ENCODE measurements at places on chromosomes 7 and 10. TPM values are rescaled to one million over a fixed set of nuclear protein-coding genes. Genes with fewer than 3 reads are reported as not detected.

The LRRC18 gene
- total RNA-seq = not detected

- DNase-seq = peak; percentile 14
Observed at GRCh38 chr7:22094413-22095342, 149.0 kb upstream of the CDCA7L start.

The SDHAF3 gene
- 35.5 TPM for total RNA-seq

The HILPDA gene
- total RNA-seq = 38.5 TPM

DNA sequence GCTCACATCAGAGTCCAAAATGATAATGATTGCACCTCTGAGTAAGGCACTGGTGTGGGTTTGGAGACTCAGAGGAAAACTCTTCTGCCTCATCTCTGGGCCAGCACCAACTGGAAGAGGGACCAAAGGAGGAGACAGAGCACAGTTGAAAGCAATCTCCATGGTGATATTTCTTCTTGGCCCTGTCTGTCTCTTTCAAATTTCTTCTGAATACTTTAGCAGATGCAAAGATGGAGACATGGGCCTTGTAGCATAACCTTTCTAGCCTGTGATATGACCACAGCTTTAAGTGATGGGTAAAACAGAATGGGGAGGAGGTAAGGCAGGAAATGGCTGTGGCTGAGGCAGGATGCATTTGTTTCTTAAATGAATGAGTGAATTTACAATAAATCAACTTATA is 12.2 kb upstream of the GIMAP7 start:
- no peak for DNase-seq

- DNase-seq = peak; percentile 6
Observed at GRCh38 chr7:101563198-101563901, 65.7 kb downstream of the MYL10 start.

- no peak for DNase-seq
Observed at GRCh38 chr7:105985672-105986215, 22.7 kb downstream of the CDHR3 start.

The ASL gene
- 40.0 TPM for total RNA-seq

DNA sequence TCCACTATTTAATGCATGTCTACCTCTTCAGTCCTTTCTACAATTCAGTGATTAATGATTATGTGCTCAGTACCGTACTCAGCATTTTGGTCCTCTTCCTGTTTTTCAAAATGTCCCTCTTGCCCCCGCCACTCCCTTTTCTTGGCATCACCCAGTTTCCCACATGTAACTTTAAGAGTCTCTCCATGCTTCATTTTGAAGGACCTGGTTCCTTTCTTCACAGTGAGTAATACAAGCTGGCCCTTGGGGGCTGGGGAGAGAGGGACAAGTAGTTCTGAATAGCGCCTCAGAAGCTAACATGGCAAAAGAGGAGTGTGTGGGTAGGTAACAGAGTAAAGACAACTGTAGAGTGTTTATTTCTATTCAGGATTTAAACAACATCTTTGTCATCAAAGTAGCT is 34.6 kb upstream of the SLIT1 start:
- DNase-seq = no peak

GRCh38 chr10:16491933-16492332 is 29.7 kb downstream of the C1QL3 start:
- DNase-seq = no peak

DNA sequence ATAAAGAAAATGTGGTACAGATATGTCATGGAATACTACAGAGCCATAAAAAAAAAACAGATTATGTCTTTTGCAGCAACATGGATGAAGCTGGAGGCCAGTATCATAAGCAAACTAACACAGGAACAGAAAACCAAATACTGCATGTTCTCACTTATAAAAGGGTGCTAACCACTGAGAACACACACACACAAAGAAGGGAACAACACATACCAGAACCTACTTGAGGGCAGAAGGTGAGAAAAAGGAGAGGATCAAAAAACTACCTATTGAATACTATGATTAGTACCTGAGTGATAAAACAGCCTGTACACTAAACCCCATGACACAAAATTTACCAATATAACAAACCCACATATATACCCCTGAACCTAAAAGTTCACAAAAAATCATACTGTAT is 144.6 kb downstream of the TPK1 start:
- DNase-seq = no peak

GRCh38 chr7:150645259-150646020 is 13.3 kb upstream of the GIMAP6 start:
- no peak for DNase-seq

The KLF14 gene
- not detected for total RNA-seq

The NCF1 gene
- 0.49 TPM for total RNA-seq

The CAMK2G gene
- total RNA-seq = 32.8 TPM

DNA sequence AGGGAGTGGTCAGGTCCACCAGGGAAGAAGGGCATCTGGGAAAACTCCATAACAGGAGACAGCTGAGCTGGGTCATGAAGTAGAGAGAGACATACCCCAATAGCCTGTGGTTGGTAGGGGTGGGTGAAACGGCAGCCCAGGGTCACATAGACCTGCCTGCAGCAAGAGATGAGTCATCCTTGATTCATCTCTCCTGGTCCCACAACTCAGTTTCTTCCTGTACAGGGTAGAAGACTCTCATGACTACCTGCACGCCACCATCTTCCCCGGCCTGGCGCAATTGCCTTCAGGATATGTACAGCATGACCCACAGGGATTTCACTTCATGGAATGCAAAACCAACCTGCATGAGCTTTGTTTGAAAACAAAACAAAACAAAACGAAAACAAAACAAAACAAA is 45.1 kb upstream of the ADAM12 start:
- DNase-seq = no peak

DNA sequence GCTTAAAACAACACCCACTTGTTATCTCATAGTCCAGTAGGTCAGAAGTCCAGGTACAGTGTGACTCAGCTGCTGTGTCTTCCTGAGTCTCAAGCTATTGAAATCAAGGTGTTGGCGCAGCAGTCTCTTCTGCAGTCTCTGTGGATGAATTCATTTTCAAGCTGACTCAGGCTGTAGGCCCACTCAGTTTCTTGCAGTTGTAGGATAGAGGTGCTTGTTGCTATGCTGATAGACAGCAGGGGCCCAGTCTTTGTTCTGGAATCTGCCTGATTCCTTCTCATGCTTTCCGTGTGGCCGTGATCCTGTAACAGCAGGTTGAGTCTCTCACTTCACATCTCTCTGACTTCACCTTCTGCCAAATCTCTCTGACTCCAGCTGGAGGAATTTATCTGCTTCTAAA is 400.4 kb upstream of the POM121L12 start:
- DNase-seq = peak; percentile 36

The SUN3 gene
- total RNA-seq = 0.52 TPM

GRCh38 chr10:118116715-118117449 is 70.1 kb upstream of the RAB11FIP2 start:
- no peak for DNase-seq

DNA sequence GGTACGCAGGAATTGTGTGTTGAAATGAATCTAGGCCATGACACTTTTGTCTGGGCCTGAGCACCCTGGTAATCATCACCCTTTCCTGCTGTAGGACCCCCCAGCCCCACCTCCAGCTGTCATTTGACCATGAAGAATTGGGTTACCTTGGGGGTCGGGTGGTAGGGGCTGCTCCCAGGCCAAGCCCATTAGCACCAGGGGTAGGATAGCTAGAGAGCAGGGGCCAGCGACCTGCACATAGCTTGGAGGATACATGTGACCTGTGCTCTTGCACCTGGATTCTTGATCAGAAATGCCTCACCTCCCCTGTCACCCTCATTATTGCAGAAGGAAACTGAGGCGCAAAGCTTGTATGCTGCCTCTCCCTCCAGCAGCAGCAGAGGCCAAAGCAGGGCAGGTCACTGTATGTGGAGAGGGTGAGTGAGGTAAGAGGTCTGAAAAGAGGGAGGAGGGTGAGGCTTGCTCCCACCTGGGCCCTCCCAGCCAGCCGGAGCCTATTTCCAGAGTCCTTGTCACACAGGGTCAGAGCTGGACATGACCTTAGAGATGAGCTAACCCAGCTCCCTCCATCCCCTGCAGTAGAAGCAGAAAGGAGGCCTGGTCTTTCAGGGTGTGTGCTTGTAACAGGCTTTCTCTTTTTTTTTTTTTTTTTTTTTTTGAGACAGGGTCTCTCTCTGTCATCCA is 35.3 kb upstream of the ANKRD2 start:
- no peak for DNase-seq

DNA sequence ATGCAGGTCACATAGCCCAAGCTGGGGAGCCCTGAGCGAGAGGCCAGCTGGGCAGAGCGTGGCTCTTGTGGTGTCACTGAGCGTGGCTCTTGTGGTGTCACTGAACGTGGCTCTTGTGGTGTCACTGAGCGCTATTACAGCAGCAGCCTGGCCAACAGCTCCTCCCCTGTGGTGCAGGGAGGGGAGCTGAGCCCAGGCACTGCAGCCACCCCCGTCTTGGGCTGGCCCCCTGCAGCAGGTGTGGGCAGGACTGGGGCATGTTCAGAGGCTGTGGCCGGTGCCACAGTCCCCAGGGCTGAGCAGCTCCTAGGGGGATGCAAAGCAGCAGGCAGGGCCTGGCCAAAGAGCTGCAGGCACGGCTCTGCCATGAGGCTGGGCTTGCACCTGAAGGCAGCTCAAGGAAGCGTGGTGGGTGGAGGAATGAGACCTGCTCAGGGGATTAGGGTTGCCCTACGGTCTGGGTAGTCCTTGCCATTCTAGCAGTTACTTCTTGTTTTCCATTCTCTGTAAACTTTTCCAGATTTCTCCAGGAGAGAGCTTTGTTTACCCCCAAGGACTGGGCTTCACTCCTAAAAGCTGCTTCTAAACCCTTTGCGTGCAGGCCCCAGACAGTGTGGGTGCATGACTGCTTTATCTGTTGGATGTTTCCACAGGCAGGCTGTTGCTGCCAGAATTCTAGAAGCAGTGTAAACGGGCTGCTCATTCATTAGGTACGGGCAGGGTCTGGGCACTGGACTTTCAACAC is 29.2 kb downstream of the ZNF783 start:
- DNase-seq = no peak

The SLC13A1 gene
- not detected for total RNA-seq

DNA sequence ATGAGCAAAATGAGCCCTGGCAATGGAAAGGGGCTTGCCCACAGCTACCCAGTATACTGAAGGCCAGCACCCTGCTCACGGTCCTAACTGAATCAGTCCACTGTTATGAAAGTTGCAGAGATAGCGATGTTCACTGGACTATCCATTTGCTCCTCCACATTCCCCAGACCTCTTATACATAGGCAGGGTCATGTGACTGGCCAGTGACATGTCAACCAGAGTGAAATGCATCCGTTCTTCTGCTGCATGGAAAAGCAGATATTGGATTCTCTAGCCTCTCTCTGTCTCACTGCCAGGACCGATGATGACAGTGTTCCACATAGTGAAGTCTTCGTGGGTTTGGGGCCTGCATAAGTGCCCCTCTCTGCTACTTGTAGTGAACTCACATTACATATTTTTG is 503.4 kb downstream of the RPS24 start:
- no peak for DNase-seq

DNA sequence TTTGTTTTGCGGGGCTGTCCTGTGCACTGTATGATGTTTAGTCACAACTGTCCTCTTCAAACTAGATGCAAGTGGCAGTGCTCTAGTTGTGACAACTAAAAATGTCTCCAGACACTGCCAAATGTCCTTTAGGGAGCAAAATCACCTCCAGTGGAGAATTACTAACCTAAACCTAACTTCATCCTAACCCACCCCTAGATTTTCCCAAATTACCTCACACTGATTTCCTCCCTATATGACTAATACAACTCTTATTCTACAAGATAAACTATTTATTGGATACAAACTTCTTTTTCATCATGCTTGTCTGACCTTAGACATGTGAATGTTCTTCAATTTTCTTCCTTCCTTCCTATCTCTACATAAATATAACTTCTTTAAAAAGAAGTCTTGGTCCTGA is 26.4 kb downstream of the PNPLA8 start:
- no peak for DNase-seq

DNA sequence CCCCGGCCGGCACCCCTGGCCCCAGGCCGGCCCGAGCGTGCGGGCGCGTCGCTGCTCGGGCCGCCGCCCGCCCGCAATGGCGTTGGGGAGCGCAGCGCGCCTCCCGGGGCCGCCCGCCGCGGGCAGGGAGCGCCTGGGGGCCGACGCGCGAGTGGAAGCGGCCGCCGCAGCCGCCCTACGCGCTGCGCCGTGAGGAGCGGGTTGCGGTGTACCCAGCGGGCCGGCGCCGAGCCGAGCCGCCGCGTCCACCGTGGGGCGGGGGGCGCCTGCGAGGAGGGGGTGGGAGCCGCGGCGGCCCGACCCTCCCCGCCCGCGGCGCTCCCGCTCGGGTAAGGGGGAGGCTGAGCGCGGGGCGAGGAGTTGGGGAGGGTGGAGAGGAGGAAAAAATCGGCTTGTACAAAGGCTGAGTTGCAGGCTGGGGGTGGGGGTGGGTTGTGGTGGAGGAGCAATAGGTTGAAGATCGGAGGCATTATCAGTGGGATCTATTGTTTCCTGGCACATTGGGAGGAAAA is 473 bp downstream of the PPP1R9A start:
- DNase-seq = peak; percentile 61

DNA sequence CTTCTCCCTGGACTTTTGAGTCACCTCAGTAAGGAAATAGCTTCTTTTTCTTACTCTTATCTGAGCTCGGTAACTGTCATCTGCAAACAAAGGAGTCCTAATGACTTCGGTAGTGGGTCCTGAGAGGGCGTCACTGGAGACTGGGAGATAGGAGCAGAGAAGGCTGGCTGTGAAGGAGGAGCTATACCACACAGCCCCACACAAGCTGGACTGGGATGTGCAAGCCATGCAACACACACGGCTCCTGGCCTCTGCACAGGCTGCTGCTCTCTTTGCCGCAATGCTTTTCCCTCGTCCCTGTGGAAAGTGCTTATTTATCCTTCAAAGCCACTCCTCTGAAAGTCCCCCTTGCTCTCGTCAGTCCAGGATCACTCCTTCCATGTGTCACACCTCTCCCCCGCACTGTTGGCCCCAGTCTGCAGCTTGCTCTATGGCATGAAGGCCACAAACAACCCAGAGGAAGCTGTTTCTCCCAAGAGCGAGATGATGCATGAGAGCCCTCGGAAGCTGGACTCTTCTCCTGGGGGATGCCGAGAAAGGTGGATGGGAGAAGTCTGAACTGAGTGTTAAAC is 14.9 kb downstream of the TMEM273 start:
- DNase-seq = no peak

DNA sequence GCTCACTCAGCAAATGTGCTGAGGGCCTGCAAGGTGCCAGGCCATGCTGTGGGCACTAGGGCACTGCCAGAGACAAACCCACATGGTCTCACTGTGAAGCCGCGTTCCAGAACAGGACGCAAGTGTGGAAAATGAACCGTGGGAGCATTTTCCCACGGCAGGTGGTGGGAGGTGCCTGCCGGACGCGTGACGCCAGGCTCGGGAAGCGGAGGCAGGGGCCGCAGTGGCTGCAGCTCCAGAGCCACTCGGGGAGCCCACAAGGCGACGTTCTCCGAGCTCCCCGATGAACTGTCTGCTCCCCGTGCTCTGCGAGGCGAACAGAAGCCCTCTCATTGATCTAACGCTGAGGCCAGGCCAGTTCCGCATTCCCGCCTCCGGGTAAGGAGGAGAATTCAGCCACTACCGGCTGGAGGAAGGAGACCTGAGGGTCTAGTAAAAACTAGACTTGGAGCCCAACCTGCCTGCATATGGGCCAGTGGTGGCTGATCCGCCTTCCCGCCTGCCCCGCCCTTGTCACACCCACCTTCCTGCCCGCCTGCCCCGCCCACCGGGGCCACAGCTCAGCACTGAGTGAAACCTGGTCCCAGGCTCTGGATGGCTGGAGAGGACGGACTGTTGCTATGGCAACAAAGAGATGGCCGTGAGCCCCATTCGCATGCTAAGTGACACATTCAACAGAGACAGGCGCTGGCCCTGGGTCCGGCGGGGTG is 13.1 kb downstream of the ADGRA1 start:
- DNase-seq = peak; percentile 98
